ENCODE measurements at places on chromosomes 2 and 18. TPM values are rescaled to one million over a fixed set of nuclear protein-coding genes. Genes with fewer than 3 reads are reported as not detected.

The RAPH1 gene
- 38.8 TPM for polyA plus RNA-seq

- no peaks in the 10 kb centered on the region for H3K4me1 ChIP-seq
- no peak for DNase-seq
- no peak overlapping the region for H3K4me3 ChIP-seq
- no peaks in the 10 kb centered on the region for H3K36me3 ChIP-seq
Measured at GRCh38 chr18:79631761-79632446, 47.7 kb upstream of the CTDP1 start.

- H3K27ac ChIP-seq = no peak overlapping the region
- H3K4me1 ChIP-seq = no peaks in the 10 kb centered on the region
- H3K27me3 ChIP-seq = no peaks in the 10 kb centered on the region
- DNase-seq = no peak
- H3K36me3 ChIP-seq = no peaks in the 10 kb centered on the region
Measured at GRCh38 chr2:162769066-162769465, 69.5 kb downstream of the KCNH7 start.

- H3K4me1 ChIP-seq = peaks cover 41% of the 10 kb centered on the region
- no peak overlapping the region for H3K27ac ChIP-seq
- H3K27me3 ChIP-seq = no peaks in the 10 kb centered on the region
- no peak overlapping the region for H3K4me3 ChIP-seq
- no peak for DNase-seq
- no peaks in the 10 kb centered on the region for H3K36me3 ChIP-seq
Measured at GRCh38 chr18:55396979-55397378, 191.0 kb downstream of the TCF4 start.

GRCh38 chr2:74464406-74464805 lies 776 bp downstream of the MOGS start:
- H3K4me1 ChIP-seq = no peaks in the 10 kb centered on the region
- no peaks in the 10 kb centered on the region for H3K27me3 ChIP-seq
- peak overlapping the region; percentile 90 for H3K4me3 ChIP-seq
- H3K27ac ChIP-seq = peak overlapping the region; percentile 92
- H3K36me3 ChIP-seq = no peaks in the 10 kb centered on the region

The SGPP2 gene
- not detected for polyA plus RNA-seq
